Left lung (tissue), 14 donors: ENCODE measurements at places on chromosomes 5 and 9.

DNA sequence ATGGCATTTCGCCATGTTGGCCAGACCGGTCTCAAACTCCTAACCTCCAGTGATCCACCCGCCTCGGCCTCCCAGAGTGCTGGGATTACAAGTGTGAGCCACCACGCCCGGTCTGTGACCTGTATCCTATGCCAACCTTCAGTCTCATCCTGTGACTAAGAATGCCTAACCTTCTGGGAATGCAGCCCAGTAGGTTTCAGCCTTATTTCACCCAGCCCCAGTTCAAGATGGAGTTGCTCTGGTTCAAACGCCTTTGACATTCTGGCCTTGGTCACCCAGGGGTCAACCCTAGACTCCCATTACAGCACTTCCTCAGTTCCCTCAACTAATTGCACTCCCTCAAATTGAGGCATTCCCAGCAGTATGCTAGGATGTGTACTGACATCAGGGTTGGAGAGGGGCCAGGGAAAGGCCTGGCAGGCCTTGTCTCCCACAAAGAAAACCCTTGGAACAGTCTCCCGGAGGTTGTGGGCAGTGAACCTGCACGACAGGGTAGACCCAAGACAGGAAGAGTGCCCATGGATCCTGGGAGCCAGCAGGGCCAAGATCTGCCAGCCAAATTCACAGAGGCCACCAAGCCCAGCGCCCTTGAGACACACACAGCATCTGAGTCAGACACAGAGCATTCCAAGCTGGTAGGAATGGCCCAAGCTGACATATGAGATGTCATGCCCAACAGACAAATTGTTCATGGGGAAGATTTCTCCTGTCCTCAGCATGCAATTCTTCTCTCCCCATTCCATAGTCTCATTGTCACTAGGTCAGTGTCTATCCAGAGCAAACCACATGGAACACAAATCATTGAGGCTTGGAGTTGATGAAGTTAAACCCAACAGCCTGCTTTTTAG, 24.9 kb upstream of the SMU1 start:
- DNase-seq = no peak

GRCh38 chr5:125409861-125410536, 663.6 kb upstream of the ZNF608 start:
- DNase-seq = no peak

DNA sequence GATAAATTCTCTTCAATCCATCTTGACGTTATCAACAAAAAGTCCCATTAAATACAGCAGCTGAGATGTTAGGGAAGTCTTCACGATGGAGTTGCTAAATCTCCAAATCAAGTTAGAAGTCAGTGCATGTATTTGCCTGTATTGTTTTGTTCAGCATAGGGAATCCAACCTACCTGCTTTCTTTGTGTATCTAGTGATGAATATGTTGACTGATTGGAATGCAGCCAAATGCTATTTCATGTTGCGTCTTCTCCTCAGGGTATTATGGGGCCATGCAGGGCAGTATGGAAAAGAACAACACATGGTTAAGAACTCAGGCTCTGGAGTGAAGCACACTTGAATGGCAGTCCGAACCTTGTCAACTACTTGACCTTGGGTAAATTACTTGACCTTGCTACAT, 529.5 kb upstream of the ZNF462 start:
- no peak for DNase-seq

GRCh38 chr5:151671950-151672349, 14.8 kb downstream of the SPARC start:
- no peak for DNase-seq
